Activated naive CD4-positive, alpha-beta T cell treated with Interleukin-2 at 50 U/mL for 16 hours (primary cell): ENCODE measurements at places on chromosomes 4 and X.

- DNase-seq = no peak
Observed at GRCh38 chr4:77190053-77190452, 33.0 kb downstream of the CCNG2 start.

DNA sequence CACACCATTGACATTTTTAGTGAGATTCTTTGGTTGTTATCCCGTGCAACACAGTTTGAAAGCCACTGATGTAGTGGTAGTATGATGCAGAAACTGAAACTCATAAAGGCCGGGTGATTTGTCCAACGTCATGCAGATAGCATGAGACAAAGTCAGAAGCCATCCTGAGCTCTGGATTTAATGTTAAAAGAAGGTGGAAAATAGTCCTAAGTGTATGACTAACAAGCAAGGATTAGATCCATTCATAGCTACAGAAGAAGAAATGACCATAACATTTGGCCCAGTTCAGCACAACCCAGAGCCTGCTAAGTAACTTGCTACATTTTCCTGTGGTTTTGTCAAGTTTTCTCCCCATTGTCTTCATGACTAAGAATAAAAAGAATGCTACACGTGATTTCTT is 142.4 kb downstream of the AMELX start:
- DNase-seq = no peak

GRCh38 chr4:127049526-127049925 is 583.2 kb upstream of the INTU start:
- DNase-seq = no peak

- no peak for DNase-seq
Observed at GRCh38 chr4:7428261-7429068, 6.3 kb downstream of the PSAPL1 start.

GRCh38 chr4:115780268-115780667 is 666.8 kb upstream of the NDST4 start:
- DNase-seq = no peak

DNA sequence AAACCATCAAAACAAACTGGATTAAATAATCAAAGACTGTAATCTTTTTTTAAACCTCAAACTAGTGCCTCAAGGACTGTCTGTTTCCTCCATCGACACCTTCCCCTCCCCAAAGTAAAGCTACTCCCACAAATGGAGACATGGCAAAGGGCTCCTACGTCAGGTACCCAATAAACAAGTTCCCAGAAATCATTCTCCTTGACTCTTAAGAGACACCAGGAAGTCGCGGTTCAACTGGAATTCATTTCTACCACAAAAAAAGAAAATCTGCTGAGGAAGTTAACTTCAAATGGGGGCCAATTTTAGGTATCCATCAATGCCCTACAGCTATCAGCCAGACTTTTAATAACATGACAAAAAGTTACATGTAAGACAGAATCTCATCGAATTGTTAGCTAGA is 2.5 kb downstream of the RPS4X start:
- DNase-seq = no peak

DNA sequence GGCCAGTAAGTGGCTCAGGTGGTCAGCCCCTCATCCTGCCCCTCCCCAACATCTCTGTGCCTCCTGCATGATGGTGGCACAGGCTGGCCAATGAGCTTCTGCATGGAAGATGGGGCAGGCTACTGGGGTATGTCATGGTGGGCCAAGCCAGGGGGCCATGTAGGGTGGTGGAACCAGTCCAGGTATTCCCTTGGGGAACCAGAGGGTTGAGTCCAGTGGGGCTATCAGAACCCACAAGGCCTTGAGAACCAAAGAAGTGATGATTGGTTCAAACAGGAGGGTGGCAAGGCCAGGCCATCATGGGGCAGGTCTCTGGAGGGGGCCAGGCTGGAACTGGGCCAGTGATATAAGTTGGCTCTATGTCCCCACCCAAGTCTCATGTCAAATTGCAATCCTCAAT is 18.8 kb upstream of the PPP2R2C start:
- no peak for DNase-seq

GRCh38 chrX:5314148-5314547 is 914.5 kb downstream of the NLGN4X start:
- DNase-seq = no peak

- peak; percentile 40 for DNase-seq
Observed at GRCh38 chr4:40856840-40857362, 107.1 kb downstream of the NSUN7 start.

GRCh38 chr4:78774417-78774816 is 1.7 kb upstream of the BMP2K start:
- no peak for DNase-seq

DNA sequence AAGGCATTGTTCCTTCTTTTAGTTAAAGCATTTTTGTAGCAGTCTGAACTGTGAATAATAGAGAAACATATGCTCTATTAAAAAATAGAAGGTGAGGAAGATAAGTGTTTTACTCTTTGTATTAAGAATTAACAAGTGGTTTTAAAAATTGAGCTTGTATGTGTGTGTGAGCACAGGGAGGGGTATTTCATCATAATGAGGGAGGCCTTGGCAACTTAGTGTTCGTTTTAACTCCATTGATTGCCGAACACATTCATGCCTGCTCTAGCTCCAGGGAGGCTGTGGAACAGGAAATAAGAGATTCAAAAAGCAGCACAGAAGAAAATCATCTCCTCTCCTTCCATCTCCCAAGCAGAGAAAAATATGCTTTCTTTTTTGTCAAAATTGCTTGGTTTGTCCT is 14.8 kb downstream of the SHROOM3 start:
- DNase-seq = no peak

DNA sequence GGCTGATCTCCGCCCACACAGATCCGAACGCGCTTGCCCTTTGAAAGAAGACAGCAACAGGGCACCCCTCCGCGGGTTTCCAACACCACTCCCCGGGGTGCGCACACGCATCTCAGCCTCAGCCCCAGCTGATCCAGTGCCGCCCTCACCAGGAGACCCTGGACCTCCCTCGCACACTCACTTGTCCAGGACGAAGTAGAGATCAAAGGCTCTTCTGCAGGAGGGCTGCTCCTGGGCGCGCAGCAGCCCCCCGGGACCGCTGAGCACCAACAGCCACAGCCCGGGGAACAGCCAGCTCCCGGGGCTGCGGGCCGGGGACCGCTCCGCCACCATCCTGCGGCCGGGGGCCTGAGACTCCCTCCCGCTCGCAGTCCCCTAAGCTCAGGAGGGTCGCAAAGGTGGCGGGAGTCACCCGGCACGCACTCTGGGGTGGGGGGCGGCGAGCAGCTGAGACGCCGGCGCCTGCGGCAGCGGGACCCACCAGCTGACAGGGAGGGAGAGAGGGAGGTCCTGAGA is 743 bp downstream of the ANTXR2 start:
- DNase-seq = peak; percentile 67

- DNase-seq = no peak
Observed at GRCh38 chr4:122091397-122091796, 60.7 kb upstream of the BLTP1 start.
